ENCODE measurements at places on chromosomes 2 and 18.
A peak's percentile ranks its signal among the peaks of the same experiment; 100 is the strongest.

- peak; percentile 54 for DNase-seq
Measured at GRCh38 chr2:101473911-101474701, 806 bp downstream of the RFX8 start.

DNA sequence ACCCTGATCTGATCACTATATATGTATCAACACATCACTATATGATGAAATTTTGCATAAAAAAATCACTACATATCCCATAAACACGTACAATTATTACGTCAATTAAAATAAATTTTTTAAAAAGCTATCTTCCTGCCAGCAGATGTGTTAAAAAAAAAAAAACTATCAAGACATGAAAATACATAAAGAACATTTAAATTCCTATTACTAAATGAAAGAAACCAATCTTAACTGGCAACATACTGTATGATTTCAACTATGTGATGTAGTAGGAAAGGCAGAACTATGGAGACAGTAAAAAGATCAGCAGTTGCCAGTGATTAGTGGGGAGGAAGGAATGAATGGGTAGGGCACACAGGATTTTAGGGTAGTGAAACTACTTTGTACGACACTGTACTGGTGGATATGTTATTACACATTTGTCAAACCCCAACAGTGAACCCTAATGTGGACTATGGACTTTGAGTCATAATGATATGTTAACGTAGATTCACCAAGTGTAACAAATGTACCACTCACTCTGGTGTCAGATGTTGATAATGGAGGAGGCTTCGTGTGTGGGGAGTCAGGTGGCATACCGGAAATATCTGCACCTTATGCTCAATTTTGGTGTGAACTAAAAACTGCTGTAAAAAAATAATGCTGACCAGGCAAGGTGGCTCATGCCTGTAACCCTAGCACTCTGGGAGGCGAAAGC, 27.4 kb downstream of the USP34 start:
- no peak for DNase-seq

DNA sequence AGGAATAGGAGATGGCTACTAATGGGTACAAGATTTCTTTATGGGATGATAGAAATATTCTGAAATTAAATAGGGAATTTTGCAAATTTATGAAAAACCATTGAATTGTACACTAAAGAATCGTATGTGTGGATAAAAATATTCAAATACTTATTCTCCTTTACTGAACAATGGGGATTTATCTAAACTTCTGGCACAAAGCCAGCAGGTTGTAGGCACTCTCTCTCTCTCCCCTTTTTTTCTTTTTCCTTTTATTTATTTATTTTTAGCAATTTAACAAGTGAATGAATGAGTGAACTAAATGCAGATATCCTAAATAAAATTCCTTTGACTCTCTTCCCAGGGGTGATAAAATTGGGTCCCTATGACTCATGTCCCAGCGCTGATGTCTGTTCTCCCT, 21.9 kb upstream of the SCYGR2 start:
- DNase-seq = no peak

- no peak for DNase-seq
Measured at GRCh38 chr18:76986406-76986805, 146.2 kb downstream of the MBP start.

- DNase-seq = no peak
Measured at GRCh38 chr2:183078163-183078463, 434 bp upstream of the DUSP19 start.

DNA sequence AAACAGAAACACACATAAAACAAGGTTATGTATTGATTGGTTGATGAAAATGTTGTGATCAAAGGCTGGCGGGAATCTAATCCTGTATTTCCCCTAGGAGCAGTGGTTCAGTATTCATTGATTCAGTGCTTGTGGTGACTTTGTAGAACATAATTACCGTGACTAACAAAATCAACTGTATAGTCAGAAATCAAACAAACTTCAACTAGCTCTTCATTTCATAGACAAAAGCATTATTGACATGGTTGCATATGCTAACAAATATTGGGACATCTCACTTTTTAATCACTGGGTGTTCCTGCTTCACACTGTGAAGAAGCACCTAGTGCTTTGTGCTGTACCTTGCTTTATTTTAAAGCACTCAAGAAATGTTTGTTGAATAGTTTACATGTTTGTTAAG, 41.4 kb downstream of the USP14 start:
- no peak for DNase-seq

DNA sequence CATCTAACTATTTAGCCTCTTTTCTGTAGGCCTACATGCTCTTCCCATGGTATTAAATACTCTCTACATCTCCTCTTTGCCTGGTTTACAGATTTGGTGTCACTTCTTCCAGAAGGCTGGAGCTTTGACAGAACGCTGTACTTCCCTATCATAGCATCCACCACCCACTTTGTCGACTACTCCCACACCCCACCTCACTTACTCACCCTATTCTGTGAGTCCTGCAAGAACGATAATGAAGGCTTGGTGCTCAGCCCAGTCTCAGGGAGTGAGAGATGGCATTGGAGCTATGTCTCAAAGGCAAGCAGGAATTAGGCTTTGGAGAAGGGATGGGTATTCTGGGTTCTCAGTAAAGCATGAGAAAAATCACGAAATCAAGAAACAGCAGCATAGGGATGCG, 20.3 kb upstream of the KDM3A start:
- DNase-seq = no peak

DNA sequence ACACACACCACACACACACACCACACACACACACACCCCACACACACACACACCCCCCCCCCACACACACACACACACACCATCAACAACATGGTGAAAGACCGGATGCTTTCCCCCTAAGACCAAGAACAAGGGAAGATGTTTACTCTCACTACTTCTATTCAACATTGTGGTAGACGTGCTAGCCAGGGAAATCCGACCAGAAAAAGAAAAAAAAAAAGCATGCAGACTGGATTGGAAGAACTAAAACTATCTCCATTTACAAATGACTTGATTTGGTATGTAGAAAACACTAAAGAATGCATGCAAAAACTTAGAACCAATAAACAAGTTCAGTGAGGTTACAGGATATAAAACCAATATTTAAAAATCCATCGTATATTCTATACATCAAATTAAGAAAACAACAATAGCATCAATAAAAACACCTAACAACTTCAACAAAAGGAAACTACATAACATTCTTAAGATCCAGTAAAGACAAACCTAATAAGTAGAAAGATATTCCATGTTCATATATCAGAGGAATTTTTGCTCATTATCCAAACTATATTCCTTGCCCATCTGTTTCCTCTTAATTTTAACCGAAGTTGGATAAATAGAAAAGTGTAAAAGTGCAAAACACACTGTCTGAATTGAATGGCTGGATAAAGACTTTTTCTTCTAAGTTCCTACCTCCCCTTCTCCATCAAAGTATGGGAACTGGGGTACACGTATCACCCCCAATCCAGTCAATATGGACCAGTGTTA, 51.5 kb upstream of the RNU4ATAC start:
- DNase-seq = peak; percentile 26

- DNase-seq = no peak
Measured at GRCh38 chr18:42644729-42645131, 470.8 kb downstream of the RIT2 start.

DNA sequence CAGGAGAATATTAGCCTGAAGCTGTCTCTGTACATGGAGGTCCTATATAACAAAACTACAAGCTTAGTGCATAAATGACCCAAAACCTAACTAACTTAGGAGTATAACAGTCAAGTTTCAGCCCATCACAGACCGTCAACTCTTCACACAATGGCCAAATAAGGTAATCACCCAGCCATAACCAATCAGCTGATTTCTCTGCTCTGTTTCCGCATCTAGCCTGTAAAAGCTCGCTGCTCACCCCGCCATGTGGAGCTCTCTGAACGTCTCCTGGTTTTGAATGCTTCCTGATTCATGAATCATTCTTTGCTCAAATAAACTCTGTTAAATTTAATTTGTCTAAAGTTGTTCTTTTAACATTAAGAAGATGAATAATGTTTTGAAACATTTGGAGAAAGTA, 593.6 kb downstream of the TMX3 start:
- peak; percentile 7 for DNase-seq

DNA sequence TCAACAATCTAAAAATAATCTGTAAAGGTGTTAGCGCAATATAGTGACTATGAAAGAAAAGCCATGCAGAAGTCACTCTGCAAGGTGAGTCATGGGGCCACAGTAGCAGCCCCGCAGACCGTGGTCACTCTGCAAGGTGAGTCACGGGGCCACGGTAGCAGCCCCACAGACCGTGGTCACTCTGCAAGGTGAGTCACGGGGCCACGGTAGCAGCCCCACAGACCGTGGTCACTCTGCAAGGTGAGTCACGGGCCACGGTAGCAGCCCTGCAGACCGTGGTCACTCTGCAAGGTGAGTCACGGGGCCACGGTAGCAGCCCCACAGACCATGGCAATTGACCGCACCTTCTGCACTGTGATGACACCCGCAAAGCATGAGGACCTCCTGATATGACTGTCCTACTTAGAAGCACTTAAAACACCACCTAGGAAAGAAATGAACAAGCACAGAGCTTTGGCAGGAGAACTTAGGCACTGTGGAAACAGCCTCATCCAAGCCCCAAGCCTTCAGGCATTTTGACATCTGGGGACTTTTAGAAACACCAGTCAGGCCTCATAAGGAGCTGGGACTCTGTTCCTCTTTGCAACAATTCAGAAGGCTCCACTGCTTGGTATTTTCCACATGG, 70.1 kb downstream of the LDLRAD4 start:
- DNase-seq = no peak

DNA sequence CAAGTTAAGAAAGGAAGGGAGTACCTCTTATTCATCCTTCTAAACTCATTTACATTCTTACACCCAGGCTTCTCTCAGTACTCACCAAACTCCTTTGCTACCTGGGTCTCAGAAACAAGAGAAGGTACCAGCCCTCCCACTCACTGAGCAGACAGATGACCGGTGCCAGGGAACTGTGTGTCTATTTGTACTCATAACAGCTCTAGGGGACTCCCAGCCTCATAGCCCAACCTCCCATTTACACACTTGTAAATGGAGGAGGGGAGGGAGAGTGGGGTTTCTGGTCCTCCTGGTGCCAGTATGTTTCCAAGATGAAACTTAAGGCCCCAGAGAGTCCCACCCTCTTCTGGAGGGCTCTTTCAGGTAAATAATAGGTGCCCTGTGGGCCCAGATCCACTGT, 42.8 kb upstream of the SIGLEC15 start:
- DNase-seq = no peak

DNA sequence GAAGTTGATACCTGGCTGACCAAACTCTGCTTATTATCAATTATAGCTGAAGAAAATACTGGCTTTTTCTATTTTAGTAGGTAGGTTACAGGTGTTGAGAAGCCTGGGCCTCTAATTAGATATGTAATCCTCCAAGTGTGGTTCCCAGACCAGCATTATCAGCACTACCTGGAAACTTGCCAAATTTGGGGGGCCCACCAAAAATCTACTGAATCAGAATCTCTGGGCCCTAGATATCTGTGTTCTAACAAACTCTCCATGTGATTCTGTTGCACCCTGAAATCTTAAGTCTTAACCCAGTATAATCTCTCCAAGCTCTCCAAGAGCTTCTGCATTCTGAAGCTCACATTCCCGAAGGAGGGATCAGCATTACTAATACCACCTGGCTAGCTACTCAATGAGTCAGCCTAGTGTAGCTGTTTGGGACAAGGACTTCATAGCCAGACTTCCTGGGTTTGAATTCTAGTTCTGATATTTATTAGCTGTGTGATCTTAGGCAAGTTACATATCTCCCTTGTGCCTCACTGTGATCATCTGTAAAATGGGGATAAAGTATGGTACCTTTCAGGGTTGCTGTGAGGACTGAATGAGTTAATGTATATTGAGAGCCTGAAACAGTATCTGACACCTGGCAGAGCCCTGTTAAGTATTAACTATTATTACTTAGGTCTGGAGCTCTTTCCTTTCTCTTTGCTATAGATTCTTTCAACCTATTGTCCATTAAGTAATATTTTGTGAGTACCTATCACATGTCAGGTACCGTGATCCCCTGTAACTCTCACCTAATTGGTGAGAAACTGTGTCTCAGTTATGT, 94.1 kb upstream of the CD302 start:
- DNase-seq = peak; percentile 63

GRCh38 chr18:23924813-23925212, 89.7 kb upstream of the TTC39C start:
- DNase-seq = peak; percentile 76

DNA sequence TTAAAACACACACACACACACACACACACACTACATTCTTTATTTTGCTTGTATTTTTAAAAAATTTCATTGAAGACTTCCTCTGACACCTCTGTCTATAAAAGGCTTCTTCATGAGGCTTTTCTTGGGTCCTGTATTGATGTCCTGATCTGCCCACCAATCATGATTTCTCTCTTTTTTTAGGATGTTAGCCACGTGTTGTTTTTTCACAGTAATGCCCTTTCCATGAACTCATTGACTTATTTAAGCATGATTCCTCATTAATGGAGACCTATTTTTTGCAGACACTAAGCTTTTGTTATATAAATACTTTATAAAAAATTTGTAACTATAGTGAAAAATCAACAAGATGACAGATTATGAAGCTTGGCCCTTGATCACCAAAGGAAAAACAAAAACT, 173.8 kb upstream of the CNTNAP5 start:
- DNase-seq = no peak

- DNase-seq = no peak
Measured at GRCh38 chr2:216283038-216283900, 89.0 kb downstream of the MARCHF4 start.

DNA sequence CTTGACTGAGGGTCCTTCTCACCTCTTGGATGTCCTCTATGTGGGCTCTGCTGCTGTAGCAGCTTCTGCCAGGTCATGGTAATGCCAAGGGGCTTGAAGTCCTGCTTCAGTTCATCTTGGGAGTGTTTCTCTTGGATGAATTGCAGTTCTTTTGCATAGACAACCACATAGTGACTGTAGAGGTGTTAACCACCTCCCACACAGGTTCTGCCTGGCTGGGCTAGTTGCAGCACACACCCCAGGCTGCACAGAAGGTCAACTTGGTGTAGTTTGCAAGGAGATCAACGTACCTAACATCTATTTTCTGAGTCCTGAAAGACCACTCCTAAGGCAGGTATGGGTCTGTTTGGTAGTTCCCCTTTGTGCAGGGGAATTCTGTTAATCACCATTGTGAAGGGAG, 108.1 kb downstream of the ADCYAP1 start:
- DNase-seq = no peak

Measured in fibroblast of skin of scalp (primary cell).